ENCODE measurements at places on chromosomes 5 and 9. TPM values are rescaled to one million over a fixed set of nuclear protein-coding genes. Genes with fewer than 3 reads are reported as not detected.

EPB41L4B gene
- not detected for polyA plus RNA-seq

CBY3 gene
- 0.56 TPM for polyA plus RNA-seq

CDC20B gene
- not detected for polyA plus RNA-seq

CWC27 gene
- polyA plus RNA-seq, result 19.2 TPM

RNF180 gene
- not detected for polyA plus RNA-seq

KIAA0825 gene
- 0.58 TPM for polyA plus RNA-seq

DNAH5 gene
- polyA plus RNA-seq, result not detected

CA9 gene
- not detected for polyA plus RNA-seq

OR1Q1 gene
- not detected for polyA plus RNA-seq

ARL14EPL gene
- polyA plus RNA-seq, result not detected

PCDHB9 gene
- polyA plus RNA-seq, result not detected

MYO10 gene
- not detected for polyA plus RNA-seq

ANKRD34B gene
- not detected for polyA plus RNA-seq

CHD1 gene
- 10.4 TPM for polyA plus RNA-seq

TYRP1 gene
- not detected for polyA plus RNA-seq

S100Z gene
- 2.5 TPM for polyA plus RNA-seq

MOB3B gene
- not detected for polyA plus RNA-seq

PCDHA9 gene
- polyA plus RNA-seq, result not detected

PRDM9 gene
- not detected for polyA plus RNA-seq

LMX1B gene
- not detected for polyA plus RNA-seq

C9orf50 gene
- polyA plus RNA-seq, result not detected

TNC gene
- polyA plus RNA-seq, result not detected

PCDHGB3 gene
- 0.15 TPM for polyA plus RNA-seq

PCDH12 gene
- not detected for polyA plus RNA-seq

DDX4 gene
- polyA plus RNA-seq, result not detected

POLK gene
- polyA plus RNA-seq, result 17.3 TPM

ZNF474 gene
- polyA plus RNA-seq, result not detected

SPAAR gene
- not detected for polyA plus RNA-seq

MEIKIN gene
- polyA plus RNA-seq, result not detected

SLC45A2 gene
- polyA plus RNA-seq, result not detected

THBS4 gene
- not detected for polyA plus RNA-seq

GNA14 gene
- polyA plus RNA-seq, result not detected

ZDHHC11 gene
- polyA plus RNA-seq, result not detected

SHROOM1 gene
- 1.4 TPM for polyA plus RNA-seq

CERCAM gene
- polyA plus RNA-seq, result 9.1 TPM

ESM1 gene
- 0.96 TPM for polyA plus RNA-seq

PCDHA1 gene
- polyA plus RNA-seq, result not detected

GFI1B gene
- 1.8 TPM for polyA plus RNA-seq

PCDHGB5 gene
- 2.0 TPM for polyA plus RNA-seq

DNAJB5 gene
- polyA plus RNA-seq, result 1.4 TPM

LCP2 gene
- polyA plus RNA-seq, result 276 TPM

CCL28 gene
- polyA plus RNA-seq, result 5.0 TPM

ADAMTS12 gene
- polyA plus RNA-seq, result not detected

MARVELD2 gene
- polyA plus RNA-seq, result not detected

GPSM1 gene
- polyA plus RNA-seq, result 1.3 TPM

OMD gene
- polyA plus RNA-seq, result not detected

FBP2 gene
- not detected for polyA plus RNA-seq

PHYHD1 gene
- 4.1 TPM for polyA plus RNA-seq

DBH gene
- polyA plus RNA-seq, result not detected

IPO11 gene
- 30.0 TPM for polyA plus RNA-seq

MUSK gene
- polyA plus RNA-seq, result not detected

TMEM174 gene
- polyA plus RNA-seq, result not detected

ACTBL2 gene
- not detected for polyA plus RNA-seq

CCNO gene
- not detected for polyA plus RNA-seq

SLC25A2 gene
- polyA plus RNA-seq, result not detected

NR5A1 gene
- polyA plus RNA-seq, result not detected
